ENCODE measurements at places on chromosomes 6 and 20.

- DNase-seq: no peak
These were observed 78.7 kb downstream of the IRF4 start for GRCh38 chr6:470051-470900.

DNA sequence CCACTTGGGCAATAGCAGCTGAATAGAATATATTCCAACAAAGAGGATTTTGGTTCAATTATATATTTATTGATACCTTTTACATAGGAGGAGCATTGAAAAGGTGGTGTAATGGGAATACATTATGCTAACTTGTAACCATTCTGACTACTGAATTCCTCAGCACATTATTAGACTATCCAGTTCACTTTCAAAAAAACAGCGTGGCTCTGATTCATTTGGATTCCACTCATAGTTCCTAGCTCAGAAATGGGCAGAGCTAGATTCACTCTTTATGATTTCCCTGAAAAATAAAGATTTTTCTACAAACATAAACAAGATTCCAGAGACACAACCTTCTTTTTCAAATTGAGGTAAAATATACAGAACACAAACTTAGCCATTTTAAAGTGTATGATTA is 9.2 kb upstream of the TRERF1 start:
- DNase-seq: no peak

DNA sequence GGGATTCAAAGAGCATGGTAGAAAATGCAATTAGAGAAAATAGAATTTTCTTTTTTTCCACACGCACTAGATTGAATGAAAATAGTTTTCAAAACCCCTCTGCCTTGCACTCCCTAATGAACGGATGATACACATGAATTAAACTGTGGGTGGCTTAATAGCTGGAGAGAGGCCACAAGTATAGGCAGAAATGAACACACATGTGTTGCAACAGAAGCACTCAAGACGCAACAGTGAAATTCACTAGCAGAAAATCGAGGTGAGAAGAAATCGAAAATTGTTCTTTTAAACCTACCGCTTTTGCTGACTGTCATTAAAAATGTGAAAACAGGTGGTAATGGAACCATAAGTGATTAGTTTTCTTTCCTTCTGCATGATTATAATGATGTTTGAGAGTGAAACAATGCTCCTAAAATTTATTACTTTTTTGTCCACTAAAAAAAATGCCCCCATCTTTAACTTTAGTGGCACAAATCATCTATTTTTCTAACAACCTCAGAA is 80.1 kb upstream of the SHLD1 start:
- DNase-seq: no peak

- no peak for DNase-seq
These were observed 816.9 kb downstream of the DHX35 start for GRCh38 chr20:39778847-39779604.

DNA sequence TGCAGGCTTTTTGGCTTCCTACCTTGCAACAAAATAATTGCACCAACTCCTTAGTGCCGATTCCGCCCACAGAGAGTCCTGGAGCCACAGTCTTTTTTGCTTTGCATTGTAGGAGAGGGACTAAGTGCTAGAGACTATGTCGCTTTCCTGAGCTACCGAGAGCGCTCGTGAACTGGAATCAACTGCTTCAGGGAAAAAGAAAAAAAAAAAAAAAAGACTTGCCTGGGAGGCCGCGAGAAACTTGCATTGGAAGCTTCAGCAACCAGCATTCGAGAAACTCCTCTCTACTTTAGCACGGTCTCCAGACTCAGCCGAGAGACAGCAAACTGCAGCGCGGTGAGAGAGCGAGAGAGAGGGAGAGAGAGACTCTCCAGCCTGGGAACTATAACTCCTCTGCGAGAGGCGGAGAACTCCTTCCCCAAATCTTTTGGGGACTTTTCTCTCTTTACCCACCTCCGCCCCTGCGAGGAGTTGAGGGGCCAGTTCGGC is 420 bp downstream of the SOX4 start:
- DNase-seq: no peak

GRCh38 chr6:14036911-14037310 is 80.7 kb upstream of the CD83 start:
- DNase-seq: no peak

DNA sequence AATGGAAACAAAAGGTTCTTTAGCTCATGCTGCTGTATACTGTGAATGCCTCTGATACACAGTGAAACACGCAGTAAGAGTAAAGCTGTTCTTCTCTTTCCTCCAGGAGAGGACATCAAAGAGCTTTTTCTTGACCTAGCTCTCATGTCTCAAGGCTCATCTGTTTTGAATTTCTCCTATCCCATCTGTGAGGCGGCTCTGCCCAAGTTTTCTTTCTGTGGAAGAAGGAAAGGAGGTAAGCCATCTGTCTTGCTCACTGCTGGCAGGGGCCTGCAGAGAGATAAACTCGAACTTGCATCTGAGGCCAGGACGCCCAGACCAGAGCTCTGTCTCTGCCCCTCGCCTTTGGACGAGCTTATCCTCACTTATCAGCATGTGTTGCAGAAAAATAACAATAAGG is 37.7 kb downstream of the LY86 start:
- DNase-seq: no peak
